ENCODE measurements at places on chromosomes 11 and 22.
A peak's percentile ranks its signal among the peaks of the same experiment; 100 is the strongest.

DNA sequence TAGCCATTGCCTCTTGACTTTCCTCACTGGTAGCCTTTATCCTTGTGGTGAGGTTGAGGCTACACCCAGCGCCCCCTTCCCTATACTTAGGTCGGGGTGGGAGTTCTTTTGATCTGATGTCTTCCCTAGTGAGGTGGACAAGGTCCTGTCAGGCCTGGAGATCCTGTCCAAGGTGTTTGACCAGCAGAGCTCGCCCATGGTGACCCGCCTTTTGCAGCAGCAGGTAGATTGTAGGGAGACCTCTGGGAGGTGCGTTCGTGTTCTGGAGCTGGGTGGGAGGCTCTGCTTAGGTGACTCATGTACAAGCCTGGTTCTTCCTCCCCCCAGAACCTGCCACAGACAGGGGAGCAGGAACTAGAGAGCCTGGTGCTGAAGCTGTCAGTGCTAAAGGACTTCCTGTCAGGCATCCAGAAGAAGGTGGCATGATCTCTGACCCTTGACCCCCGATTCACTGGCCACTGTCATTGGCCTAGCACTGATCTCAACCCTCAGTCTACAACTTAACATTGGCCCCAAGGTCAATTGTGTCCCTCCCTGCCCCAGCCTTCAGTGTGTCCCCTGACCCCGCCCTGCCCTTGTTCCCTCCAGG lies 4.9 kb downstream of the INPPL1 start:
- DNase-seq = no peak

DNA sequence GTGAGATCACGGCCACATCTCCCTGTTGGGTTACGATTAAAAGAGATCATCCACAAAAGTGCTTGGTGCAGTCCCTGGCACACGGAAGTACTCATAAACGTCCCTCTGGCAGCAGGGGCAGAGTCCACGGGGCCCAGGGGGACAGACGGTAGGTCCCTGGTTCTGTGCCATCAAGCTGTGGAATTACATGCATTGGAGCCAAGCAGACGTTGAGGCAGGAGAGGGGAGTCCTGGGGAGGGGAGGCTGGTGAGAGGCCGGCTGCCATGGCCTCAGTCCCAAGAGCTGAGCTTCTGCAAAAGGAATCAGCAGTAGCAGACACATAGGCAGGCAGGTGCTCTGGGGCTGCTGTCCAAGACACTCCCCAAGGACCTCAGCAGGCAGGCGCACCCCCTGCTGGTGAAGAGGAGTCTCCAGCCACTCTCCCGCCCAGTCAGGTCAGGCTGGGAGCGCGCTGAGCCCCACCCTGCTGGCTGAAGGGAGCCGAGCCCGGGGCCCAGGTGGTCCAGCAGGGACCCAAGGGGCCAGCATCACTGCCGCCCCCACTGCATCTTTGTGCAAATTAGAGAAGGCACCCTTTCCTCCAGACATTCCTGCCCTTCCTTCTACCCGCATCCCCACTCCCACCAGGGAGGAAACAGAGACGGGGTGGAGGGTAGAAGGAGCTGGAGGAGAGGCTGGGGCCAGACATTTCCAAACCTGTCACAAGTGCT lies 7.6 kb upstream of the KCTD17 start:
- peak; percentile 72 for DNase-seq

DNA sequence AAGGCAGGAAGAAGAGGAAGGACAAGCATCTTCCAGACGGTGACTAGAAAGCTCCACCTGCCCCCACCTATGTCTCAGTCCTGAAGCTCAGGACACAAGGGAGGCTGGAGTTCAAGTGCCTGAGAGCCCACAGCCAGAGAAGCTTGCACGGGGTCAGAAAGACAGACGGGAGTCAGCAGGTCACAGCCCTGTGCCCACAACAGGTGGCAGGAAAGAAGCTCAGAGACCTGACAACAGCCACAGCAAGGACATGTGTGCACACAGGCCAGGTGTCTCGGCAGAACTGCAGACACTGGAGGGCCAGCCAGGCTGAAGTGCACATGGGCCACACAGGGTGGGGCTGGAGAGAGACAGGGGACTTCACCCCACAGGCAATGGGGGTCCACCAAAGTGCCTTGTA lies 37.2 kb upstream of the MOB2 start:
- DNase-seq = no peak

- no peak for DNase-seq
Measured at GRCh38 chr11:42407341-42407740, 904.5 kb upstream of the API5 start.

- no peak for DNase-seq
Measured at GRCh38 chr11:126884192-126884591, 116.4 kb downstream of the KIRREL3 start.

DNA sequence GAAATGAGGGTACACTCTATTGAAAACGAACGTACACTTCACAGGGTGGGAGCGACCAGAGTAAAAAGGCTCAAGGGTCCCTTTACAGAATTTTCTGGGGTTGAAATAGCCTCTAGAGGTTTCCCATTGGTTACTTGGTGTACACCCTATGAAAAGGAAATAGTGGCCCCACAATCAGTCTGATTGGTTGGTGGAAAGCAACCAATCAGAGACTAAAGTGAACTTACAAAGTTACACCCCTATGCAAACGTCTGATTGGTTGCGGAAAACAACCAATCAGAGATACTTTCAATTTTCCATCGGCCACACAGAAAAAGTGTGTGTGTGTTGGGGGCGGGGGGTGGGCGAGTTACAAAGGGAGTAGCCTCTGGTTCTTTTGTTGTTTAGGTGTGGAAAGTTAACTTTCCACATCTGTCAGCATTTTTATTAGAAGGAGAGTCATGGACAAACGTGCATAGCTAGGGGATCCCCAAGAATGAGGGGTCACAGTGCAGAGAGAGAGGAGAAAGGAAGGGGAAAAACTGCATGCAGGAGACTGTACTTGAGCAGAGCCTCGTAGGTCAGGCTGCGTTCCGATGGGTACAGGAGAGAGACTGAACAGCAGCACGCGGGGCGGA lies 1152.1 kb downstream of the TBC1D22A start:
- DNase-seq = no peak

DNA sequence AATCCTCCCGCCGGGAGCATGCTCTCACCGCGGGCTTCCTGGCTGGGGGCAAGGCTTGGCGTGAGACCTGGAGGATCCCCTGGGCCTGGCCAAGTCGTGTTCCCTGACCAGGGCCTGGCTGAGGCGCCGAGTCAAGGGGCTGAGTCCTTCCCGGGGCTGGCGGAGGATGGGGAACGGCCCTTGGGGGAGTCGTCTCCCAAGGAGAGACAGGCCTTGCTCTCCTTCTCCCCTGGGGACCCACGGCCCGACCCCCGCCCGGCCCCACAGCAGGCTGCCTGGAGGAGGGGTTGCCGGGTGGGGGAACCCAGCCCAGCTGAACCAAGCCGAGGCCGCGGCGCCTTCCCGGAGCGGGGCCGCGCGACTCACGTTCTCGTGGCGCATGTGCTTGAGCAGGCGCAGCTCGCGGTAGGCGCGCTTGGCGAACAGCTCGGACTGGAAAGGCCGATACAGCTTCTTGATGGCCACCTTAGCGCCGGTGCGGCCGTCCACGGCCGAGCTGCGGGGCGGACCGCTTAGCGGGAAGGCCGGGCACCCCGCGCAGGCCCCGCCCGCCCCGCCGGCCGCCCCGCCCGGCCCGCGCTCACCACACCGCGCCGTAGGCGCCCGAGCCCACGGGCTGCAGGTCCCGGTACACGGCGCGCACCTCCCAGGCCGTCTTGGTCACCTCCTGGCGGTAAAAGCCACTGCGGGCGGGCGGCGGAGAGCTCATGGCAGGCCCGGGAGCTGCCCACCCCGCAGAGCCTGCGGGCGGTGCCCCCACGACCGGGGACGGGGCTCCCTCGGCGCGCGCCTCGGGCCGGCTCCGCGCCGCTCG lies 475 bp downstream of the MAPK12 start:
- DNase-seq = peak; percentile 64

- DNase-seq = peak; percentile 13
Measured at GRCh38 chr22:31753005-31753633, 700 bp upstream of the DEPDC5 start.

GRCh38 chr22:30828187-30829155 lies 133.8 kb downstream of the OSBP2 start:
- DNase-seq = no peak

DNA sequence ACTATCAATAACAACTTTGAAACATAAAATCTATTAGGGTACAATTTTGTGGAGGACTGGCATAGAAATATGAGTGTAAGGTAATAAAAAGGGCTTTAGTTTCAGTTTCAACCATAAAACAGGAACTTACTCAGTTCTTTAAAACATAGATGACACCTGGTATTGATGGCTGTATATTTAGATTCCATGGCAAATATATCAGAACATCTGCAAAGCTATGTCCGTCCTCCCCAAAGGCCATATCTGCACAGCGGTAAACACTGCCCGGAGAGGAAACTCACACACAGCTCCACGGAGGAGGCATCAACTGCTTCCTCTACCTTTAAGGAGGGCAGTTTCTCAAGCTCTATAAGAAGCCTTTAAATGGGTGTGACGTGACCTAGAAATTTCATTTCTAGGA lies 993.3 kb downstream of the BRD1 start:
- DNase-seq = no peak

GRCh38 chr11:33761471-33761870 lies 12.8 kb downstream of the FBXO3 start:
- no peak for DNase-seq

GRCh38 chr11:65188486-65188885 lies 6.8 kb downstream of the CAPN1 start:
- no peak for DNase-seq

DNA sequence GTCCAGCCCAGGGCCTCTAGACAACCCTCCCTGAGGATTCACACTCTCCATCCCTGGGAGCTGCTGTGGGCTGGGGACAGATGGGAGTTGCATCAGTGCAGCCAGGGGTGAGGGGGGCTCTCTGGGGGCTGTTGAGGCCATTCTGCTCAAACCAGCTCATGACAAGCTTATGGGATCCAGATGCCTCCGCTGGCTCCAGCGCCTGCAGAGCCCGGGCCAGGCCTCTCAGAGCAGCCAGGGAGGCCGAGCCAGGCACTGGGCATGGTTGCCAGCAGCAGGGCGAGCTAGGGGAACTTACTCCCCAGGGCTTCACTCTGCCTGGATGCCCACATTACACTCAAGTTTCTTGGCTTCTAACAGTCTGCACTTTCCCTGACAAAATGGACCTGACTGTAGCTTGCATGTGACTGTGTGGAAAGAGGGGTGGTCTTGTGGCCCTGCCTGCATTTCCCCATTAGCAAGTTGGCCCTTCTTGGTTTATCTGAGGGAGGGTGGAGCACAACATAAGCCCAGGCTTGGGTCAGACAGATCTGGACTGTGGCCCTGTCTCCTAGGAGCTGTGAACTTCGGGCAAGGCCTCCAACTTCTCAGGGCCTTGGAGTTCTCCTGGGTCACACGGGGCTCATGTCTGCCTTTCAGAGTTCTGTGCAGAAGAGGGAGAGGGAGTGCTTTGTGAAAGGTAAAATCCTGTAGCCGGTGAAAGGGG lies 34.5 kb upstream of the CYB5R3 start:
- no peak for DNase-seq

GRCh38 chr11:101199416-101199815 lies 69.8 kb upstream of the PGR start:
- no peak for DNase-seq

DNA sequence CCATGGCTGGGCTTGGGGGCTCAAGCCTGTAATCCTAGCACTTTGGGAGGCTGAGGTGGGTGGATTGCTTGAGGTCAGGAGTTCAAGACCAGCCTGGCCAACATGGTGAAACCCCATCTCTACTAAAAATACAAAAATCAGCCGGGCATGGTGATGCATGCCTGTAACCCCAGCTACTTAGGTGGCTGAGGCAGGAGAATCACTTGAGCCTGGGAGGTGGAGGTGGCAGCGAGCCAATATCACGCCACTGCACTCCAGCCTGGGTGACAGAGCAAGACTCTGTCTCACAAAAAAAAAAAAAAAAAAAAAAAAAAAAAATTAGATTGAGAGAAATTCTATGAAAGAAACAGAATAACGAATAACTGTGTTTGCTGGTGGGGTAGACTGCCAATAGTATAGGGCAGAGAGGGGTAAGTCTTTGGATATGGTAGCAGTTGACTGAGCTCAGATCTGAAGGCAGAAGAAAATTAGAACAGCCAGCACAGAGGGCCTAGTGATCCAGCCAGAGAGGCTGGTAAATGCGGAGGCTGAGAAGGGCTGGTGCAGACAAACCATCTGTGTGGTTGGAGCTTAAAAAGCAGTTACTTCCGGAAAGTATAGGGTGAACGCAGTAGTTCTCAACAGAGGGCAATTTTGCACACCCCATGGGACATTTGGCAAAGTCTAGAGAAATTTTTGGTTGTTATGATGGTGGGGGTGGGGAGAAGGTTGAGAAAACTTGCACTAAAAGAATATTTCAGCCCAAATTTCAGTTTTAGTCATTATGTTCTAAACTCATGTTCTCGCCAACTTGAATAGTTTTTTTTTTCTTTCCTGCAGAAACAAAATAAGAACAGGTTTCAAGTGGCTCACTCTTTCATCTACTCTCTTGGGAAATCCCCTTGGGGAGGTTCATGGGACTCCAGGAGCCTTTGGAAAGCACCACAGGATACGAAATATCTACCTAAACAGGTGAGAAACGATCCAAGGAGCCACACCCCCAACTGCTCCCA lies 1.6 kb upstream of the HORMAD2 start:
- peak; percentile 38 for DNase-seq

DNA sequence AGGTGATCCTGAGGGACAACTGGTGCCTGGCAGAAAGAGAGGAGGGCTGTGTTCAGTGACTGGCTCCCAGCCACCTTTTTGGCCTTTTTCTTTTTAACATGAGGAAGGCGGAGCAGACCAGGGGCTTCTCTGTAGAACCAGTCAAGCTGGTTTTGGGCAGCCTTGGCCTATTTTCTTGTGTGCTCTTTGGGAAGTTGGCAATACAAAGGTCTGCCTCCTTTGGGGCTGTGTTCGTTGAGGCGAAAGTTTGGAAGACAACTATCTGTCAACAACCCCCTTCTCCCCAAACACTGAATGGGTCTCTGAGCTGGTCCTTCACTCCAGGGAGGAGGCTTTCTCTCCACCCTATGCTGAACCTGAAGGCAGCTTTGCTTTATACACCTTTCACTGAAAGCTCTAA lies 8.5 kb downstream of the MARK2 start:
- DNase-seq = no peak

GRCh38 chr11:15327786-15328231 lies 213.1 kb downstream of the INSC start:
- peak; percentile 22 for DNase-seq

DNA sequence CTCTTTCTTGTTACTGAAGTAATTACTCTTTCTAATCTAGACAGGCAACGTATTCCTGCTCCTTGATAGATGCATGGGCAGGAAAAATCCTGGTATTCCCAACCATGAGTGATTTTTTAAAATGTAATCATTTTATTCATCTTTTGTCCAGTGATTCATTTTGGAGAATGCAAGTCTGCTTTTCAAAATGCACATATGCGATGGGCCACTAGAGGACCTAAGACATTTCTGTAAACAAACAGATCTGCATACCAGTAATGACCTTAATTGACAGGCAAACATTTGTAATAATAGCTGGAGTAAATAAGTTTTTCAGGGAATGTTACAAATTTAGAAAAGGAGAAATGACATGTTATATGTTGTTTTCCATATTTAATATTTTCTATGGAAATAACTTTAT lies 1167.6 kb downstream of the JRKL start:
- DNase-seq = no peak

Data from stimulated activated CD4-positive, alpha-beta T cell treated with anti-CD3 and anti-CD28 coated beads, Interleukin-15, amount 100 ng/mL, for 24 hours (primary cell).